Activated T-cell treated with anti-CD3 and anti-CD28 coated beads for 48 hours (primary cell): ENCODE measurements at places on chromosomes 3 and 15.

DNA sequence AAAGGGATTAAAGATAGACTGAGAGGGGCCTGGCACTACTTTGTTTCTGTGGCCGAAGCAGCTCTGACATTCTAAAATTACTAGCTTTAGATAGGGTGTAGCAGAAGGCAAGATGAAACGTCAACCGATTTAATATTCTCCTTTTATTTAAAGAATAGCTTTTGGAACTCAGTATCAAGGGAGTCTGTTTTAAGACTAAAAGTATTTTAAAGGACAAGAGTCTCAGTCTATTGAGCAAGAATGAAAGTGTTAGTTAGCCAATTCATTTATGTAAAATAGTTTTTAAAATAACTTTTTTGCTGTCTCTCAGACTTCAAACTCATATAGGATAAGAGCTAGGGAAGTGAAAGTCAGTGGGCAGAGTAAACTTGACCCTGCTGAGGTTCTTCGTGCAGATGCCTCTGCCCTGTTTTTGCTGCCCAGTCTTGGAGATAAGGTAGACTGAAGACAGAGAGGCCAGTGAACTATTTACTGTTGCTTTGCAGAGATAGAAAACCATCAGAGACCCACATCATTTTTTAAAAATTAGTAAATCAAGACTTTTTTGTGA is 1090.9 kb downstream of the ROBO2 start:
- DNase-seq, result no peak

- no peak for DNase-seq
Observed at GRCh38 chr15:63559753-63560152, 37.4 kb upstream of the FBXL22 start.

- DNase-seq, result no peak
Observed at GRCh38 chr3:55569033-55569599, 82.0 kb upstream of the WNT5A start.

GRCh38 chr3:197424266-197424665 is 125.9 kb upstream of the DLG1 start:
- no peak for DNase-seq

- no peak for DNase-seq
Observed at GRCh38 chr15:50112488-50113186, 6.4 kb downstream of the ATP8B4 start.

DNA sequence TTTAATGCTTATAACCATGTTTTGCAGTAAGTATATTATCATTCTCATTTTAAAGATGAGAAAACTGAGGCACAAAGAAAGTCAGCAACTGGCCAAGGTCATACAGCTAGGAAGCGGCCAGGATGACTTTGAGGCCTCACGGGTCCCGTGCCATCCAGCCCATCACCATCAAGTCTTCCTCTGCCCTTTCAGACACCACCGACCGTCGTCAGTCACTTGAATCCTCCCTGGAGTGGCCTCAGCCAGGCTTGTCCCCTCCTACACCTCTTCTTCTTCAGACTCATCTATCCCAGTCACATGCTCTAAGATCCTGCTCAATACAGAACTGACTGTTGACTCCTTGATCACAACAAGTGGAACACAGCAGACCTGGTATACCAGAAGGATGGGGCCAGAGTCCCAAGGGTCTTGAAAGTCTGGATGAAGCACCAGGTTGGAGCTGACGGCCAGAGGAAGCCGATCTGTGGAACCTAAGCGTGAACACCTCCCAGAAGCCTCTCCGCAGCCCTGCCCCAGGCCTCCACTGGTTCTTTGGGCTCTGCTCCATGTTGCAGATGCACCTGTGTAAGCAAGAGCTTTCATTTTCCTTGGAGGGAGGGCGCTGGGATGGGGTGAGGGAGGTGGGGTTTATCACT is 22.1 kb downstream of the ITGA11 start:
- DNase-seq, result no peak

DNA sequence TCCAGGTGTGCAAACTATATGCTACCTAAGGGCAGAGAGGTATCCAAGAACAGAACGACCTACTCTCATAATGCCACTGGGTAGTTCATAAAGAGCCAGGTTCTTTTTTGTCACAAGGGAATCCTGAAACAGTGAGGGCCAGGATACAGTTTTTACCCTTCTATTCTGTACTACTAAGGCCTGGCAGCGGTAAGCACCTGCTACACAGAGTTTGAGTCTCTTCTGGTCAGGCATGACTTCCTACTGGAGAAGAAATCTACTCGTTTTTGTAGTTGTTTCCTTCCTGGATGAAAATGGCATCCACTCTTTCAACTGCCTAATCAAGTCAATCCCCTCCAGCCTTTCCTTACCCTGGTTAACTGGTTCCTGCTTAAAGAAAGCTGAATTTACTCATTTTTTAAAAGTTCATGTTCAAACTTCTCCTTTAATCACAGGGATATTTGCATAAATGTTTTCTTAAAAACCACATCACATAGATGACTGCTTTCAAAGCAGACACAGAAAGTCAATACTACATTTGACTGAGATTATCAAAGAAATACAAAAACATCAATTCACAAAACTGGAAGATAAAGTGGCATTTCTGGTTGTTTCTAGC is 40.0 kb downstream of the MAP4 start:
- DNase-seq, result no peak

GRCh38 chr3:123586968-123587367 is 2.1 kb upstream of the HACD2 start:
- no peak for DNase-seq

DNA sequence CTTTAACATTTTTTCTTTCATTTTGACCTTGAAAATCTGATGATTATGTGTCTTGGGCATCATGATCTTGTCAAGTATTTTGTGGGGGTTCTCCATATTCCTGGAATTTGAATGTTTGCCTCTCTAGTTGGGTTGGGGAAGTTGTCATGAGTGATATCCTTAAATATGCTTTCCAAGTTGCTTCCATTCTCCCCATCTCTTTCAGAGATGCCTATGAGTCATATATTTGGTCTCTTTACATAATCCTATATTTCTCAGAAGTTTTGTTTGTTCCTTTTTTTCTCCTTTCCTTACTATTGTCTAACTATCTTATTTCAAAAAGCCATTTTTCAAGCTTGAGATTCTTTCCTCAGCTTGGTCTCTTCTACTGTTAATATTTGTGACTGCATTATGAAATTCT is 69.0 kb upstream of the CCDC80 start:
- DNase-seq, result no peak

DNA sequence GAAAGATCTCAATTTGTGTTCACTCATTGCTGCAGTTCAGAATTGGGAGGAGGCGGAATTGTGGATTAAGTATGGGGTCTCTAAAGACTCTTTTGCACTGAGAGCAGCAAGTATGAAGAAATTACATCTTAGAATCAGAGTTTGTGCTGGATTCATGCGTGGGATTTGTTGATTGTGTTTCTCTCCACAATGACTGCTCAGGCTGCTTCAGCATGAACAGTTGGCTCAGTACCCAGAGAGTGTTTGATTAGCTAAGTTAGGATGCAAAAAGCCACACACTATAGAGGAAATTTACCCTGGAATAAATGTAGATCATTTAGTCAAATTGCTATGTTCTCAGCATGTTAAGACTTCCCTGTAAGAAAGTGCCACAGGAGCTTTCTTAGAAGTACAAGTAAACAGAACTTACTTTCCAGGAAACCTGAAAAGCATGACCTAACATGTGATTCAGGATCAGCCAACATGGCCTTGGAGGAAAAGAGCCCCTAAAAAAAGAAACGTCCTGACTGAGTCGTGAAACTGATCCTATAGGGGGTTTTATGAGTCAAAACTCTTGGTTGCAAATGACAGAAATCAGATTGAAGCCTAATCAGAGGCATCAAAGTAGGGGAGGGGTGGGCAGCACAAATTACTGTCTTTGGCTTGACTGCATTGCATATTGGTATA is 32.6 kb downstream of the HHLA2 start:
- DNase-seq, result no peak

DNA sequence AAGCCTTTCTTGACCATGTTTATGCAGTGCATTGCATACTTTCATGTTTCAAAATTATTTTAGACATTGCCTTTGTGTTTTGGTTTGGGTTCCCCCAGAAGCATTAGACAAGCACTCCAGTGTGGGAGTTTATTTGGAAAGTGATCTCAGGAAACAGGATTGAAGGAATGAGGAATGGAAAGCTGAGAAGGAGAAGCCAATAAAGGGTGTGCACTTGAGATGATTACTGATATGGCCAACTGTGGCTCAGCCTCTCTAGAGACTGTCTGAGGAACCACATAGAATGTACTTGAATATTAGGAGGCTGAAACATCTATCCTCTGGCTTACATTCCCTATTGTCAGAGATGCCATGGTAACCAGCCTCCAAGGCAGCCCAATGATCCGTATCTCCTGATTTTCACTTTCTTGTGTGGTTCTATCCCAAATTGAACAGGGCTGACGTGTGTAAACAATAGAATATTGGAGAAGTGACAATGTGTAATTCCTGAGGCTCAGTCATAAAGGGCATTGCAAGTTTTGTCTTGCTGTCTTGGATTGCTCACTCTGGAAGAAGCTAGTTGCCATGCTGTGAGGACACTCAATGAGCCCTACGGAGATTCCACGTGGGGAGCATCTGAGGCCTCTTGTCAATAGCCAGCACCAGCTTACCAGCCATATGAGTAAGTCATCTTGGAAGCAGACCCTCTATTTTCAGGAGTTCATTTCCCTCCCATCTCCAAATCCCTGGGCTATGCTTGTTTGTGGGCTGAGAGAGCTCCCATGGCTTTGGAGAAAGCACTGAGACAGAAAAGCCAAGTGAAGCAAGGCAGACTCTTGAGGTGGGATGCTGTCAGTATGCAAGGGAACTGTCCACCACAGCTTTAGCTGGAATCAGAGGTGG is 84.7 kb downstream of the SCN11A start:
- DNase-seq, result no peak

DNA sequence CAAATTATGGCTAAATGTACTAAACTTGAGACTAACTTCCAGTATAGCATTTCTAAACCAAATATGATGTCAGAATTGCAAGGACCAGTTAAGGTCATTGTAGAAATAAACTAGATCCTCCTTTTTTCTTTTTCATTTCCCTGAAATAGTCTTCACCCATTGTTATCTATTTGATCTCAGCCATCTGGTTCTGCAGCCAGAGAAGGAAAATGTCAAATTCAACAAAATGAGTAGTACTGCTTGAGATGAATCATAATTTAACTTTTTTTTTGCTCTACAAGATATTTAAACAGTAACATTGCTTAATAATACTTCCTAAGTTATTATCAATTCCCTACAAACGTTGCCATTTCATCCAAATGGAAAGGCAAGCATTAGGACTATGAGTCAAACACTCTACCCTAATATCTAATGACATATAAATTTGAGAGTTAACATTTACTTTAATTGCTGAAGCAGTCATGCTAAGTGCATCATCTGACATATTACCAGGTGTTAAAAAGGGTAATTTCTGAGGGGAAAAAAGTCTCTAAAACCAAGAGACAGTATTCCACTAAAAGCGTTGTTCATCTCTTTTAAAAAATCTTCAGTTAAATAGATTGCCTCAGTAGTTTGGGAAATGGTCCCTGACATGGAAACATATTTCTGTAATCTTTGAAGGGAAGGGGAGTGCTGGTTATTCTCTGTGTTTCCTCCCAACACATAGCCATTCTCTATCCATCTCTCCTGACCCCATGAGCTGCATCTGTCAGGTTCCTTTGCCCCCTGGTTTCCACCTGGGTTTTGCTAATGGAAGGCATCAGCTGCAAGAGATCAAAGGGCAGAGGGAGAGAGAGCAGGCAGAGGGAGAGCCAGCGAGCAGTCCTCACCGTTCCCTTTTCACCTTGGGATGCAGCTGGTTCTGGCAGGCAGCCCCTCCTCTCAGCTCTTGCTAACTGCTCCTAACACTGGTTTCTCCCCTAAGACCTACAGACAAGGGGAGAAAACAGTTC is 138.5 kb downstream of the ARPP21 start:
- no peak for DNase-seq

DNA sequence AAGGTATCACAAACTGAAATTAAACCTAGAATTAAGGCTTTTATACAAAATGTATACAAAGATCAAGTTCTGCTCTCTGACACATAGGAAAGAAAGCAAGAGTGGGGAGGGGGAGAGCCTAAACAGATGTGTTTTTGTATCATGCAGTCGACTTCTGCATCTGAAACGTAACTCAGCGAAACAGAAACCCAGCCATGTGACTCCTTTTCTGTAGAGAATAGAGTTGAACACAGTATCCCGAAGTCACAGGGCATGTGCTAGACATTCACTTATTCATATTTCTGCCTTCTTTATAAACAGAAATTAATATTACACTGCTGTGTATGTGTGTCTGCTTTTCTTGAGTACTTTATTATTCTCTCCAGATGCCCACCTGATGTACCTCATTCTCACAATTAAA is 121.0 kb downstream of the PDZRN3 start:
- no peak for DNase-seq

GRCh38 chr3:42822828-42823227 is 13.6 kb downstream of the ACKR2 start:
- DNase-seq, result no peak

DNA sequence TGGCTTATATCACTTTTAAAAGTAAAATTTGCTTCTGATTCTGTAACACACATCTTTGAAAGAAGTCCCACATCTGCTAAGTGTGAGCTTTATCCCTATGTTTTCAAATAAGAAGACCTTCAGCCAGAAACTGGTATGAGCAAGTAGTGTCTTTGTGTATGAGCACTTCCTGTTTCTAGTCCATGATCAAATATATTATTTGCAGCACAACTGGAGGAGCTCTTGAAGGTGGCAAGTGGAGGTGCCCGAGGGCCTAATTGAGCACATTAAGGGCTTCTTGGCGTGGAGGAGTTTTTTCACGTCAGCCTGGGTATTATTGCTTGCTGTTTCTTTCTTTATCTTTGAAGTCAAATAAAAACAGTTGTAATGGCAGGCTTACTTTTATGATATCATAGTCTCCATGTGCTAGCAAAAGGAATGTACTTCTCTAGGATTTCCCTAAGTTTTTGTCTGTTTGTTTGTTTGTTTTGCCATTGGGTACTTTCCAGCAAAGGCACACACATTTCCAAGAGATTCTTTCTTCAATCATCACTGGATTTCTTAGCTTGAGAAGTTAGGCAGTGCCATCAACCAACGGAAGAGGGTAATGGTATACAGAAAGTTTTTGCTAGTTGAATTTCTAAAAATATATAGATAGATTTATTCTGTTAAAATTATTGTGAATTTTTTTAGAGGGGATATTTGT is 68.1 kb downstream of the MEIS2 start:
- no peak for DNase-seq

- no peak for DNase-seq
Observed at GRCh38 chr3:36954452-36955134, 9.7 kb upstream of the TRANK1 start.

DNA sequence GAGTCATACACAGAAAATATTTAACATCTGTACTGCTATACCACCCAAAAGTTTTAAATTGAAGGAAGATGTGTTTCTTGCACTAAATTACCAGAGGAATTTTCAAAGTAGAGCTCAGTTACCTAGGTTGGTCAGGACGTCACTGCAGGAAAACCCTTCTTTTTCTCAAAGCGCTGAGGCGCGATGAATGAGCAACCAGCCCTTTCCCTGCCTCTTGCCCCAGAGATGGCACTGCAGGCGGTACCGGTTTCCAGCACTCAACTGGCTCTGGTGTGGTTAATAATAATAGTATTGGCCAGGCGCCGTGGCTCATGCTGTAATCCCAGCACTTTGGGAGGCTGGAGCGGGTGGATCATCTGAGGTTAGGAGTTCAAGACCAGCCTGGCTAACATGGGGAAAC is 49.3 kb downstream of the HES1 start:
- no peak for DNase-seq
